Mesenteric fat pad (tissue), 1 donor: ENCODE measurements at places on chromosomes 7 and 10.

DNA sequence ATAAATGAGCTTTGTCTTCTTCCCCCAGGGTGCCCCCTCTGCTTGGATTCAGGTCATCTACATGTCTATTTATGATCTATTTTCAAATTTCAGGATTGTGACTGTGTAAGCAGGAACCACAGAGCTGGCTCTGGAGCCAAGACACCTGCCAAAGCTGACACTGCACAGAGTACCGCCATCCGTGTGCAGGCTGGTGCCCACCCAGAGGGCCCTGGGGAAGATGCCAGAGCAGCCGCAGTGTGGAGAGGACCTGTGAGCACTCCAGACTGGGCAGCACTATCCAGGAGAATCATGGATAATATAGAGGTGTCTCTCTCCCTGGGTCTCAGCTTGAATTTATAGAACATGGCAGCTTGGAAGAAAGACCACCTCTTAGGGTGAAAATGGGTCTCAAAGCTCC is 577.5 kb downstream of the GRID1 start:
- no peak for DNase-seq

DNA sequence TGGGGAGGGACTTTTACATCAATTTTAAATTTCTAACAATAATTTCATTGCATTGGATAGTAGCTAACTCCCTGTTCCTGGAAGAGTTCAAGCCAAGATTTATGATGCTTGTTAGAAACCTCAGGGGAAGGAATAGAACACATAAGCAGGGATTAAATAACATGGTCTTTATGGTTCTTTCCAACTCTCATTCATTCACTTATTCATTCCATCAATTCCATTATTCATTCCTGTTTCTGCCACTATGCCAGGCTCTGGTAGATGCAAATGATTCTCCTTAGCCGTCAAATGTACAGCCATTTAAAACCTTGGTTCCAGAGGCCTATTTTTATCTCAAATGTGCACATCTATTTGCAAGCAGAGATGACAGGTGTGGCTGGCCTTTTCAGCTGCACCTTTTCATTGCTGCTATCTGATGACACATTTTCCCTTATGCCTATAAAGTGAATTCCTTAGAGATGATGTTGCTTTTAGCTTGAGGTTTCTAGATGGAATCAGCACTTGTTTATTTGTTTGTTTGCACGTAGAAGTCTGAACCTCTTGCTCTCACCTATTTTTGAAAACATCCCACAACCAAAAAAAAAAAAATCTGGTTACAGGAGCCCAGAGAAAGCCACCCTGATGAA is 205.7 kb upstream of the IGFBP3 start:
- no peak for DNase-seq

DNA sequence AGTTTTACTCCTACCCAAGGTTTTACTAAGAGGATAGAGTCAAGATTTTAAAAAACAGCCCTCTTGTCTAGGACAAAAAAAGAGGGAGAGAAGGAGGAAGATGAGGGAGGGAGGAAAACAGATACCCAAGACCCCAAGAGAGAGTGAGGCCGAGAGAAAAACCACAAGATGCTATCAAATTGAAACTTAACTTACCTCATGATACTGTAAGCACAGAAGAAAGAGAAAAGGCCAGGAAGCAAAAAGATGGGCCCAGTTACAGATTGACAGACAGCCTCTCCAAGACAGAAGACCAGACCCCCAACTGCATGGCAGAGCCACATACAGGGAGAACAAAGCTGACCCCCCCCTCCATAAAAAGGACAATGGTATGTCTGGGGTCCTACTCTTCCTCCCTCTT is 11.4 kb downstream of the SEC31B start:
- DNase-seq: no peak

DNA sequence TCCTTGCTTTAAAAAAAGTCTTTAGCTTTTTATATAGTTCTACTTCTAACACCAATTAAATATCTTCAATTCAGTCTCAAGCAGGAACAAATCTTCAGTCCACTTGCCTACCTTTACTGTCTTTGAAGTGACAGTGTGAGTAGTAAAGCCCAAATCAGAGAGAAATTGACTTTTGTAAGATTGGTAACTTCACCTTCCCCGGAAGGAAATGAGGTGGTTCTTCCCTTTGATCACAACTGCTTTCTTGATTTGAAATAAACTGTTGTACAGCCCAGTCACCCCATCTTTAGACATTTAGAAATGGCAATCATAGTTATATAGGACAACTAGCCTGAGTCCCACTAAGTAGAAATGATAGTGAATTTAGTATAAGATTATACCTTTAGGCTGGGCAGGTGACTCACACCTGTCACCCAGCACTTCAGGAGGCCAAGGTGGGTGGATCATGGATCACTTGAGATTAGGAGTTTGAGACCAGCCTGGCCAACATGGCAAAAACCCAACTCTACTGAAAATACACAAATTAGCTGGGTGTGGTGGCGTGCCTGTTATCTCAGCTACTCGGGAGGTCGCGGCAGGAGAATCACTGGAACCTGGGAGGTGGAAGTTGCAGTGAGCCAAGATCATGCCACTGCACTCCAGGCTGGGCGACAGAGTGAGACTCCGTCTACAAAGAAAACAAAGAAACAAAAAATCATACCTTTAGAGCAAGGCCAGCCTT is 4.7 kb downstream of the FAS start:
- no peak for DNase-seq

DNA sequence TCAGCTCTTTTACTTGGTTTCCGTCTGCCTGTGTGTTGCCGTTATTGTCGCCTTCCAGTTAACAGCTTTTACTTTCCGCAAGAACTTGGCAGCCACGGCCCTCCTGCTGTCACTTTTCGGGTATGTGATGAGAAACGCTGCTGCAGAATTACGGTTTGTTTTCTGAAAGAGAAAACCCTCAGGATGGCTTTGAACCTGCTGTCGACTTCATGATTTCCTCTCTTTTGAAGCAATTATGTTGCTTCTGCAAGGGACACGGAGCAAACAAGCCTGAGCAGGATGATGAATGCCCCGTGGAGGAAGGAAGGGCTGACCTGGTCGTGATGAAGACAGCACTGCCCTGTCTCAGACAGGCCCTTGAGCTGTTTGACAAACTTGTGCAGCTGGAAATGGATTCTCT is 339.8 kb downstream of the ABCA13 start:
- no peak for DNase-seq

DNA sequence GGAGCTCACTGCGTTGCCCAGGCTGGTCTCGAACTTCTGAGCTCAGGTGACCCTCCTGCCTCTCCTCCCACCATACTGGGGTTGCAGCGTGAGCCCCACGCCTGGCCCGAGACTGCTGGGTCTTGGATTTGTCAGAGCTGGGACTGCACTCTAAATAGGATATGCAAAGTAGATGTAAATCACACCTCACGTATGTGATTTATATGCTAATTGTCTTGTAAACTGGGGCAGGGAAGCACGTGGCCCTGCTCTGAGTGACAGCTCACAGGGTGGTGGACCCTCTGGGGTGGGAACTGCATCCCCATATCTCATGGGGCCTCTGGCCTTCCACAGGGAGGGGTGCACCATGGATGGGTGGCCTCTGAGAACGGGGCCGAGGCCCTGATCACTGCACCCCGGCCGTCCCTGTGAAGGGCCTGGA is 34.1 kb downstream of the GET4 start:
- no peak for DNase-seq
